ENCODE measurements at places on chromosomes 11 and 22.
A peak's percentile ranks its signal among the peaks of the same experiment; 100 is the strongest.

DNA sequence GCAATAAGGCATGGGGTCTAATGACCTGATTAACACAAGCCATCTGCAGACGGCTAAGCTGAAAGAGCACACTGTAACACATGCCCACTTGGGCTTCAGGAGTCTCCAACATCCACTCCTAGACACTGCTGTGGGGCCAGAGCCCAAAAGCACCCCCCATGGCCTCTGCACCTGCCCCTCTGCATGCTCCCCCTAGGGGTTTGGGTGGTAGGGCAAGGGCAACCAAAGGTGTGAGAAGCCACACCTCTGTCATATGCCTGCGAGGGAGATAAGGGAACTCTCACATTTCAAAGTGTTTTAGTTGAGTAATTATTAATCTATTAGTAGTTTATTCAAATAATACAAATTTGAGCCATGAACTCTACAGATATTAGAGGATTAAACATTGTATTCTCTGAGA, 30.8 kb downstream of the CTSC start:
- DNase-seq: no peak
- no peaks in the 10 kb centered on the region for H3K4me1 ChIP-seq
- peaks cover 93% of the 10 kb centered on the region for H3K36me3 ChIP-seq
- no peaks in the 10 kb centered on the region for H3K27me3 ChIP-seq
- no peak overlapping the region for H3K4me3 ChIP-seq
- no peak overlapping the region for H3K27ac ChIP-seq

DNA sequence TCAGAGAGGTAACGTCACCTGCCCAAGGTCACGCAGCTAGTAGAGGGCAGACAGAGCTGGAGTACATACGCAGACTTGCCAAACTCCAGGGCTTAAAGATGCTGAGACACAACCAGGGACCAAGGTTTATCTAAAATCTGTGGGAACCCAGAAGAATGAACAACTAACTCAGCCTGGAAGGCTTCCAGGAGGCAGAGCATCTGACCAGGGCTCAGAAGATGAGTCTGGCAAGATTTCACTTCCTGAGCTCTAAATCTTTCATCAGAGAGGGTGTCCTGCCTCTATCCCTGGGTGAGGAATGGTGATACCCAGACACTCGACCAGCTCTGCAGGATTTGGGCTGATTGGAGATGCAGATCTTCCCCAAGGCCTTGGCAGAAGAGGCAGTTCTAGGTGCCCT, 9.1 kb downstream of the GAL3ST1 start:
- H3K4me1 ChIP-seq: no peaks in the 10 kb centered on the region
- DNase-seq: no peak
- no peak overlapping the region for H3K27ac ChIP-seq
- no peak overlapping the region for H3K4me3 ChIP-seq

GRCh38 chr22:45923835-45924234, 53.1 kb downstream of the WNT7B start:
- DNase-seq: no peak
- H3K4me1 ChIP-seq: no peaks in the 10 kb centered on the region
- H3K4me3 ChIP-seq: no peak overlapping the region
- H3K27me3 ChIP-seq: peaks cover 5% of the 10 kb centered on the region

GRCh38 chr11:15602785-15603567, 488.3 kb downstream of the INSC start:
- no peaks in the 10 kb centered on the region for H3K27me3 ChIP-seq
- no peak overlapping the region for H3K27ac ChIP-seq
- H3K36me3 ChIP-seq: no peaks in the 10 kb centered on the region

GRCh38 chr11:125207866-125208425, 43.4 kb downstream of the PKNOX2 start:
- H3K27ac ChIP-seq: no peak overlapping the region
- H3K36me3 ChIP-seq: no peaks in the 10 kb centered on the region
- no peak overlapping the region for H3K4me3 ChIP-seq

DNA sequence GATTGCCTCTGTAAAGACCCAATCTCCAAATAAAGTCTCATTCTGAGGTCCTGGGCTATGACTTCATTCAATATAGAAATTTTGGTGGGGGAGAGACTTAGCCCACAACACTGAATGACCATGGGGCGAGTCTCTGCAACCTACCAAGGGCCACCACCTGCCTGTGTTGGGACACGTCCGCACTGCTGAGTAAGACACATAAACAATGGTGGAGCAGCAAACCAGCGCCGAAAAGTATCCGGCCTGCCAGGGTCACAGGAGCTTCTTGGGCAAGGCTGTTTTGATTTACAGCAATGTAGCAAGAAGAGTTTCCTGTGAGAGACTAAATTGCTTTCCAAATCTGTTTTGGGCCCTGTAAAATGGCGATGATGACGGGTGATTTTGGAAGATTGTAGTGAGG, 122.3 kb downstream of the SHANK2 start:
- H3K27me3 ChIP-seq: no peaks in the 10 kb centered on the region
- H3K27ac ChIP-seq: no peak overlapping the region
- H3K4me3 ChIP-seq: no peak overlapping the region

DNA sequence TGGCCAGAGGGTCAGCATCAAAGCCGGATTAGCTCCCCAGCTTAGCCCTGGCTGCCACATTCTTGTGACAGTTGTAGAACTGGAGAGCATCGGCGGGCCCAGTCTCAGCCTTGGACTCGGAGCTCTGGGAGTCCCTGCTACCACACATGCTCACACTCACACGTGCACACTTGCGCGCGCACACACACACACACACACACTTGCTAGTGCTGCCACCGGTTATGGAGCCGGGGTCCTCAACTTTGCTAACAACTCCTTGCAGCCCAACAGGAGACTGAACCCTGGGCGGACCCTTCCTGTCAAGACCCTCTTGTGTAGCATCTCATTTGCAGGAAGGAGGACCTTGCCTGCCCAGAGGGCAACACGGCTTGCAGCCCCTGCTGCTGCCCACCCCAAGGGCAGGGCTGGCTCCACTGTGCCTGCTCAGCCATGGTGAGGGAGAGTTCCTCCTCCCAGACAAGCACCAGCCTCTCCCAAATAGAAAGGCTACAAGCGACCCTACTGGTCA, 107.6 kb downstream of the WNT7B start:
- no peaks in the 10 kb centered on the region for H3K36me3 ChIP-seq
- no peak overlapping the region for H3K4me3 ChIP-seq
- H3K27ac ChIP-seq: no peak overlapping the region
- peaks cover 4% of the 10 kb centered on the region for H3K4me1 ChIP-seq

DNA sequence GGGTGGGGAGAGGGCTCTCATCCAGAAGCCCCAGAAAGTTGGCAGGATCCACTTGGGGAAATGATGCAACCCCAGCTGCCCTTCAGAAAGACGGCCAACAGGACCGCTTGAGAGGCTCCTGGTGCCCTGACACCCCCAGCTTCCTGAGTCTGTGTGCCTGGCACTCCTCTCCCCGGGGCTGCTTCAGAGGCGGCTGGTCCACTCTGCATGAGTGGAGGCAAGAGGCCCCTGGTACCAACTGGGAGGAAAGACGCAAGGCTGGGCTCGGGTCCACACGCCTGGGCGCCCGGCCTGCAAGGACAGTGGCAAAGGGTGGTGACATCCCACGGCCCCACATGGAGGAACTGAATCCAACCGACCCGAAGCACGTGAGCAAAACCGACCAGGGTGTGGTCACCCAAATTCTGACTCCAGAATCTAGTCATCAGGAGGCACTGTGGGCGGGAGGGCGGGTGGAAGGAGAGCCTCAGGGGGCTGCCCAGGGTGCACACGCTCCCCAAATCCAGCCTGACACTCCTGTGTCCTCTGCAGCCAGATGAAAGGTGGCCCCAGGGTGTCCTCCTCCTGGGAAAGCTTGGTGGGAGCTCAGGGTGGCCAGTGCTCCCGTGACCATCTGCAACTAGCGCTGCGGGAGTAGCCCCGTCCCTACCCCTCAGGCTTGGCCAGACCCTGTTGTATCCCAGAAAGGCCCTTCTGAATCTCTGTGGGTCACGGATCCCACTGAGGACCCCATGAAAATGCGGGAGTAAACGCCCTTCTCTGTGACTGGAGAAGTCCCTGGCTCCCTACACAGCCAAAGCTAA, 3.7 kb downstream of the RNH1 start:
- H3K4me3 ChIP-seq: no peak overlapping the region
- no peak overlapping the region for H3K27ac ChIP-seq
- H3K4me1 ChIP-seq: peaks cover 27% of the 10 kb centered on the region
- peaks cover 63% of the 10 kb centered on the region for H3K36me3 ChIP-seq

DNA sequence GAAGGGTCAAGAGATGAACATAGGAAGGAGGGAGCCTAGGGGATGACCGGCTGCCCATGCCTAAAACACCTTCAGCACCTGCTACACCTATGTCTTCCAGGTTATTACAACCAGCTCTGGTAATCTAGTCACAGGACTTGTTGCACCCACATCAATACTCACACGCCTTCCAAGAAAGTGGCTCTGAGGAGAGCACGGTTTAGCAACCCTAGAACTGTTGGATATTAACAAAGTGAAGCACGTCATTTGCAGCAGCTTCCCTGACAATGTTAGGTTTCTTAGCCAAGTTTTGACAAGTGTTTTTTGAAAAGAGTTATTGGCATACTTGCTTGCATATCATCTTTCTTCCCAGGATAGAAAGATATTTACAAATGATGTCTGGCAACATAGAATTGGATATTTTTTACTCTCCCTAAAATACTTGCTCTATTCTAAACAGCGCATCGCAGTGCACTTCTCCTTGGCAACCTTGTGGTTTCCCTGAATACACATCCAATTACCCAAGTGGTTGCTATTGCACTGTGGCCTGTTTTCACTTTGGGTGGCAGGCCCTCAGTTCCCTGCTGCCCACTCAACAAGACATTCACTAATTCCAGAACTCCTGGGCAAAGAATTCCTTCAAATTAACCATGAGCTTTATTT, 94.3 kb upstream of the ARHGAP42 start:
- H3K36me3 ChIP-seq: no peaks in the 10 kb centered on the region
- no peak overlapping the region for H3K27ac ChIP-seq
- no peak overlapping the region for H3K4me3 ChIP-seq
- H3K4me1 ChIP-seq: no peaks in the 10 kb centered on the region
- no peak for DNase-seq

DNA sequence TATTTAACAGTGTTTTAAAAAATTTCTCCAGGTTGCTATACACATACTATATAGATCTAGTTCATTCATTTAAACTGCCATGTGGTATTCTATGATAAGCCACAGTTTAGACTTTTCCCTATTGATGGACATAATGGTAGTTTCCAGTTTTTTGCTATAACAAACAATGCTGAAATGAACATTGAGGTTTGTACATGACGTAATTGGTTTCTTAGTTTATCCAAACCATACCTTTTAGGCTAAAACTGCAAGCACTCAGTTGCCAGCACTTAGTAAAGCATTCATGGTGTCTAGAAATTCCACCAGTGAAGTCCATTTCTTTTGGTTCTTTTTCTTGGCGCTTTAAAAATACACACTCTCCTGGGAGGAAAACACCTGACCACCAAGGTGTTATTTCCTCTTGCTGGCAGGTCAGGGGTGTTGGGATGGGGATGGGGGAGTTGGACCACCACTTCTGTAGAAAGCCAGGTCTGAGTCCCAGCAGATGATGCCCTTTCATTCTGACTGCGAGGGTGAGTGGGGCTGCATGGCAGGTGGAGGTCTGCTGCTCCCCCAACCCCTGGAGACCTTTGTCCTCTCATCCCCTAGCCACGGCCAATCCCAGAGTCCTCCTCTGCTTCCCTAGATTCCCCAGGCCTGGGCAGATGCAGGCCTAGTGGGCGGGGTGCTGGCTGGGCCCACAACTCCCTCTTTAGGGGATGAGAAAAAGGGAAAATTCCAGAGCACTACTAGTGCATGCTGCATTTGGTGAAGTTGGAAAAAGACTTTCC, 41.1 kb downstream of the C11orf91 start:
- H3K36me3 ChIP-seq: no peaks in the 10 kb centered on the region
- H3K27ac ChIP-seq: no peak overlapping the region
- H3K4me1 ChIP-seq: no peaks in the 10 kb centered on the region
- DNase-seq: no peak
- peaks cover 8% of the 10 kb centered on the region for H3K27me3 ChIP-seq

DNA sequence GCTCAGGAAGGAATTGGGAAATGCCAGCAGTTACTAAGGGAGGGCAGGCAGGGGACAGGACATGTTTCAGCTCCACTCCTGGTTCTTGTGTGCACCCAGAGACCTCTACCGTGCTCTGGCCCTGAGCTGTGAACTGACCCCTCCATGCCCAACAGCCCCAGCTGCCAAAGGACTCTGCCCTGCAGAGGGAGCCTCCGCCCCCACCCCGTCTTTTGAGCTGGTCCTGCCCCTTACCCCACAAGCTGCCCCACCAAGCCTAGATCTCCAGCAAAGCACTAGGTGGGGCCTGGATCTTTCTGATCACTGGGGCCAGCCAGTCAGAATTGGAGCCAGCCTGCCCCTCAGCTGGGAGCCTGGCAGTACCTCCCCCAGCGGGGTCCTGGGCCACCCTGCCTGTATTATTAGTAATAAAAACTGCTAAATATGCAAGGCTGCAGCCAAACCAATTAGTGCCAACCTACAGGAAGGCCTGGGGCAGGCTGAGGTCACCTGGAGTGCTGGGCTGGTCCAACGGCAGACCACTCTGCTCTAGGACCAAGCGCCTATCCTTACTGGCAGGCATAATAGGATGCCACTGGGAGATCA, 23.9 kb upstream of the DRICH1 start:
- DNase-seq: no peak
- no peaks in the 10 kb centered on the region for H3K4me1 ChIP-seq
- H3K4me3 ChIP-seq: no peak overlapping the region
- no peaks in the 10 kb centered on the region for H3K27me3 ChIP-seq
- H3K36me3 ChIP-seq: peaks cover 45% of the 10 kb centered on the region

DNA sequence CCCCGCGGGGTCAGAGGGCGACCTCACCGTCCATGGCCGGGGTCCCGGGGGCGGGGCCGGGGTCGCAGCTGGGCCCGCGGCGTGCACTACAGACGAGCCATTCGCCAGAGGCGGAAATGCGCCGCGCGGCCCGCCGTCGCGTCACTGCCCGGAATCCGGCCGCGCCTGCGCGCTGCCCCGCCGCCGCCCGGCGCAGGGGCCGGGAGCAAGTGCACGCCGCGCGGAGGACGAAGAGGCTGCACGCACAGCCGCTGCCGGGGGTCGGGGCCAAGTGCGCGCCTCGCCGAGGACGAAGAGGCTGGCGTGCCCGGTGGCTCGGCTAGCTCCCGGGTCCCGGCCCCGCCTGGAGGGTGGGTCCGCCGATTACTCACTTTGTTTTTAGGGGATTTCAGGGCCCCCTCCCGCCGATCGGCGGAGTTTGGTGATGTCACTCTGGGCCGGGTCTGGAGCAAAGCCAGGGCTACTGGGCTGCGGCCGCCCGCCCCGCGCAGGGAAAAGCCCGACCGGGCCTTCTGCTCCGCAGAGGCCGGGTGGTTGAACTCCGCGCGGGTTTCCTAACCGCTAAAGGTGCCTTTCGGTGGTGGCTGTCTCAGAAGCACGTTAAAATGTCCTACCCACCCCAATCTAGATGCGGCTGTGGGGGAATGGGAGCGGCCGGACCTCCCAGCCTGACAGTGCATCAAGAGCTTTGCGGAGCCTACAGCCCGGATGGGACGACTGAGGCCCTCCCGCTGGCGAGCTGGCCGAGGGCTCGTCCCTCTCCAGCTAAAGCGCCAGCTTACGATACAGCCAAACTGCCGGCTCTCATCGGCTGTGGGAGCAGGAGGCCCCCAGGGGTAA, at the start of gene RELA:
Gene RELA (minus strand): TSS at position 118 of the 840 bp plus-strand sequence. CDS start 84 bp downstream, at position 34.
- DNase-seq: peak; percentile 89
- peaks cover 33% of the 10 kb centered on the region for H3K4me1 ChIP-seq
- H3K4me3 ChIP-seq: peak within 1 kb of the TSS; percentile 77
- H3K36me3 ChIP-seq: peaks cover 36% of the 10 kb centered on the region
- H3K27ac ChIP-seq: peak within 1 kb of the TSS; percentile 76

All from DND-41 (cell line).